Gastroesophageal sphincter (tissue), 4 donors: ENCODE measurements at places on chromosomes 3 and 15.
A peak's percentile ranks its signal among the peaks of the same experiment; 100 is the strongest.

- H3K4me3 ChIP-seq, result peak overlapping the region; percentile 89
- no peak for ATAC-seq
- H3K27me3 ChIP-seq, result no peaks in the 10 kb centered on the region
- peak overlapping the region; percentile 94 for H3K27ac ChIP-seq
- peaks cover 2% of the 10 kb centered on the region for H3K4me1 ChIP-seq
Measured at GRCh38 chr3:108091498-108092250, 843 bp upstream of the CD47 start.

GRCh38 chr3:88267441-88267840 lies 117.7 kb downstream of the C3orf38 start:
- ATAC-seq, result no peak
- H3K27me3 ChIP-seq, result no peaks in the 10 kb centered on the region
- H3K4me3 ChIP-seq, result no peak overlapping the region
- no peaks in the 10 kb centered on the region for H3K36me3 ChIP-seq
- no peak overlapping the region for H3K27ac ChIP-seq

DNA sequence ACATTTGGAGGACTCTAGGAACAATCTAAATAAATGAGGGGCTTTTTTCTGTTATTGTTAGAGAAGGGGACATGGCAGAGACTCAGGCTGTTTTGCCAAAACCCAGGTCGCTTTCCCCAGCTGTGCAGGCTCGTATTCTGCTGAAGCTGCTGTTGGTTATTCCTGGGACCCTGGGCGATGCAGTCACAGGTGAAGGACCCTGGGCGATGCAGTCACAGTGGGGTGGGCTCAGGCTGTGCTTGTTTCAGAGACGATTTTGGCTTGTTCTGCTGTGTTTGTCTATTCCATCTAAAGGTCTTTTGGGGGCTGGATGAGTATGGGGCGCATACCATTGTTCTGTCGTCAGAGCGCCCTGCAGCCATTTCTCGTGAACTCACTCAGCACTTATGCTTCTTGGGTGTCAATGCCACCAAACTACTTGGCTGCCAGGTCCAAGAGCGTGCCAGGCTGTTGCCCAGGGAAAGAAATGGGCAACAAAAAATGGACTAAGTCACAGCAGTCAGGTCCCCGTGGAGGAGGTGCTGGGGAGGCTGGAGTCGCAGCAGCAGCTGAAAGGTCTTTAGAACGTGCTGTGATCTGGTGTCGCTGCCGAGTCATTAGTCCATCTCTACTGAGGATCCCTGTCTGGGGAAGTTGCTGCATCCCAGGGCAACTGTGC lies 151.4 kb downstream of the CHDH start:
- no peaks in the 10 kb centered on the region for H3K4me1 ChIP-seq
- ATAC-seq, result no peak
- no peak overlapping the region for H3K4me3 ChIP-seq

- no peaks in the 10 kb centered on the region for H3K36me3 ChIP-seq
- H3K27ac ChIP-seq, result no peak overlapping the region
- no peaks in the 10 kb centered on the region for H3K27me3 ChIP-seq
- no peaks in the 10 kb centered on the region for H3K4me1 ChIP-seq
- ATAC-seq, result no peak
- H3K4me3 ChIP-seq, result no peak overlapping the region
Measured at GRCh38 chr3:4290272-4290893, 12.8 kb upstream of the SETMAR start.

DNA sequence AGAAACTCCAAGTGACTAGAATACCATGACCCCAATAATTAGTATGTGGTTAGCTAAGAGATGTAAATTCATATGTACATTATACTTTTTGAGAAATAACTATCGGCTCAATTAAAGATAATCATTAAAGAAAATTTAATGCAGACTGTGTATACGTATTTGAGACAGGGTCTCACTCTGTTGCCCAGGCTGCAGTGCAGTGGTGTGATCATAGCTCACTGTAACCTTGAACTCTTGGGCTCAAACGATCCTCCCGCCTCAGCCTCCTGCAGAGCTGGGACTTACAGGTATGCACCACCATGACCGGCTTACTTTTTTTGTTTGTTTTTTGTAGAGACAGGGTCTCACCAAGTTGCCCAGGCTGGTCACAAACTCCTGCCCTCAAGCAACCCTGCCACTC lies 8.7 kb upstream of the CSTA start:
- H3K4me3 ChIP-seq, result no peak overlapping the region
- no peaks in the 10 kb centered on the region for H3K36me3 ChIP-seq
- ATAC-seq, result no peak
- H3K27me3 ChIP-seq, result peaks cover 11% of the 10 kb centered on the region
- H3K27ac ChIP-seq, result no peak overlapping the region

- no peak overlapping the region for H3K27ac ChIP-seq
- H3K27me3 ChIP-seq, result peaks cover 44% of the 10 kb centered on the region
- no peaks in the 10 kb centered on the region for H3K36me3 ChIP-seq
- no peak for ATAC-seq
Measured at GRCh38 chr3:170589113-170589512, 3.2 kb upstream of the SLC7A14 start.

GRCh38 chr3:133487920-133488540 lies 85.5 kb upstream of the CDV3 start:
- H3K4me1 ChIP-seq, result no peaks in the 10 kb centered on the region
- H3K27me3 ChIP-seq, result no peaks in the 10 kb centered on the region
- H3K36me3 ChIP-seq, result no peaks in the 10 kb centered on the region
- H3K4me3 ChIP-seq, result no peak overlapping the region

GRCh38 chr15:100879061-100879463 lies 569 bp upstream of the ALDH1A3 start:
- peak; percentile 23 for ATAC-seq
- peaks cover 80% of the 10 kb centered on the region for H3K27me3 ChIP-seq
- no peaks in the 10 kb centered on the region for H3K4me1 ChIP-seq
- peak overlapping the region; percentile 24 for H3K4me3 ChIP-seq
- no peak overlapping the region for H3K27ac ChIP-seq

DNA sequence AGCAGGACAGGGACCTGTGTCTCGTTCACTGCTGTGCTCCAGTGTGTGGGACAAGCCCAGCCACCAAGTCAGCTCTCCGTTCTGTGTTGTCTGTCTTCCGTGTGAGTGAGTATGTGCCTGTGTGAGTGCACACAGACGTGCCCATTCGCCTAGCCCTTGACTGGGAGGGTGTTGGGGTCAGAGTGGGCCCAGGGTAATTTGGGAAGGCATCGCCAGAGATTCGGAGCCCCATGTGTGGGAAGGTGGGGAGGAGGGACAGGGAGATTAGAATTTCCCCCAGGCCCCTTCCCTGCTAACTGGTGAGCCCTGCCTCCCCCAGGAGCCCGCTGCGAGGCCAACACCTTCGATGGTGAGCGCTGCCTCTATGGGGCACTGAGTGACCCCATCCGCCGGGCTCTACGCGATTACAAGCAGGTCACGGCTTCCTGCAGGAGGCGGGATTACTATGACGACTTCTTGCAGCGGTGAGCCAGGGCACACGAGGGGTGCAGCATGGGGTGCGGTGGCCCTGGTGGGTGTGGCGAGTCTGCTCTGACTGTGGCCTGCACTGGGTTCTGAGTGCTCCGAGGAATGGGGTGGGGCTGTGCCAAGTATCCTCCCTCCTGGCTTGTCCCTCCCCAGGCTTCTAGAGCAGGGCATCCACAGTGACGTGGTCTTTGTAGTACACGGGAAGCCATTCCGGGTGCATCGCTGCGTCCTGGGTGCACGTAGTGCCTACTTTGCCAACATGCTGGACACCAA lies 3.1 kb downstream of the ABTB1 start:
- H3K27me3 ChIP-seq, result no peaks in the 10 kb centered on the region
- no peak for ATAC-seq
- no peaks in the 10 kb centered on the region for H3K36me3 ChIP-seq
- no peak overlapping the region for H3K27ac ChIP-seq
- H3K4me1 ChIP-seq, result peaks cover 17% of the 10 kb centered on the region
- H3K4me3 ChIP-seq, result no peak overlapping the region

GRCh38 chr15:53869806-53870073 lies 108.5 kb upstream of the UNC13C start:
- no peak overlapping the region for H3K27ac ChIP-seq
- no peak for ATAC-seq
- no peaks in the 10 kb centered on the region for H3K36me3 ChIP-seq
- no peak overlapping the region for H3K4me3 ChIP-seq
- H3K4me1 ChIP-seq, result no peaks in the 10 kb centered on the region

- H3K4me3 ChIP-seq, result no peak overlapping the region
- H3K36me3 ChIP-seq, result no peaks in the 10 kb centered on the region
- H3K27ac ChIP-seq, result no peak overlapping the region
- no peak for ATAC-seq
- H3K27me3 ChIP-seq, result no peaks in the 10 kb centered on the region
Measured at GRCh38 chr3:98600412-98601095, 7.1 kb upstream of the CPOX start.

DNA sequence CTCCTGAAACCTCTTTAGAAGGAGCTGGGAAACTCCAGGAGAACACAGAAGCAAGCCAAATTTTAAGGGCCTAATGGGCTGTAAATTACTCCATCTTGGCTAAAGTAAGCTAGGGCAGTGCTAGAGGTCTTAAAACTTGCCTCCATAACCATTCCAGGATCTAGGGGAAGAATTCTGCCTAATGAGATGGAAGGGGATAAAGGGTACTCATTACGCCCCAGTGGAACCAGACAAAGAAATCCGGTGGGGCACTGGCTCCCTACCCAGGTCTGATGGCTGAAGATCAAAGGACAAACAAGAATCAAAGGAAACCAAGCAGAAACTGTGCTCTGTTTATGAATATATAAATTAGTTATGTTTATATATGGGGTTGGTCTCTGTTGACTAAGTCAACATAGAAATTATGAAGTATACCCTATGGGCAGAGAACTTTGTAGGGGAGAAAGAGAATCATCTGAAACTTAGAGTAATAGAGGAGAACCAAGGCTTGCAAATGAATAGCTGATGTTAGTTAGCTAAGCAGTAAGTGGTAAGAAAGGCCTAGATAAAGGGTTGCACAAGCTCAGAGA lies 57.8 kb downstream of the NCEH1 start:
- H3K4me3 ChIP-seq, result no peak overlapping the region
- no peaks in the 10 kb centered on the region for H3K27me3 ChIP-seq
- peaks cover 9% of the 10 kb centered on the region for H3K4me1 ChIP-seq

DNA sequence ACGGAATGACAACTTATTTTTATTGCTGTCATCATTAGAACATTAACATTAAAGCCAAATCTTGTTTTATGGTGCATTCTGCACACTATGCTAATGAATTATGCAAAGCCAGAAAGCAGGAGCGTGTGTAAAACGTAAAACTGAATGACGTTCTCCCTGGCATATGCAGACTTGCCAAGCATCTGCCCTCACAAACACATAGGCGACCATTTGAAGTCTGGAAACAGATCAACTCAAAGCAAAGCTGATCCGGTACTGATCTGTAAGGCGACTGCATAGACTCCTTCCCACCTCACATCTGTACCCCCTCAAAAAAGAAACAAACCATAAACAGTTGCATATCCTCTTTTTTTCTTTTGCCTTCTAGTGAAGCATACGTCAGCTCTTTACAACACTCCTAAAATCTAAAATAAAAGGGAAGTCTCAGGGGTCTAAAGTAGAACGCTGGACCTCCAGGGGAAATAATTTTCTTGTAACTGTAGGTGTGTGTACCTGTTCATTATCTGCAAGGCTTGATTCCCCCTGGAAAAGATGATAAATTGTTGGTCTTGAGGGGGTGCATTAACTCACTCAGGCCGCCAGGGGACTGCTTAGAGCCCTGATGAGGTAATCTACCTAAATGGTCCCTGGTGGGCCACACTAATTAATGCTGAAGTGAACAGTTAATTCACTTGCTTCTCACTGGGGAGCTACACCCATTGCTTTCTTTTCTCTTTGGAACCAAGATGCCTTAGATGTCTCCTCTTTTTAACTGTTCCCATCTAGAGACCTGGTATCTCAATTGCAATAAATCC lies 231.4 kb downstream of the CDIN1 start:
- H3K4me3 ChIP-seq, result no peak overlapping the region
- H3K36me3 ChIP-seq, result no peaks in the 10 kb centered on the region
- H3K27ac ChIP-seq, result peak overlapping the region; percentile 48
- no peaks in the 10 kb centered on the region for H3K27me3 ChIP-seq
- ATAC-seq, result no peak

DNA sequence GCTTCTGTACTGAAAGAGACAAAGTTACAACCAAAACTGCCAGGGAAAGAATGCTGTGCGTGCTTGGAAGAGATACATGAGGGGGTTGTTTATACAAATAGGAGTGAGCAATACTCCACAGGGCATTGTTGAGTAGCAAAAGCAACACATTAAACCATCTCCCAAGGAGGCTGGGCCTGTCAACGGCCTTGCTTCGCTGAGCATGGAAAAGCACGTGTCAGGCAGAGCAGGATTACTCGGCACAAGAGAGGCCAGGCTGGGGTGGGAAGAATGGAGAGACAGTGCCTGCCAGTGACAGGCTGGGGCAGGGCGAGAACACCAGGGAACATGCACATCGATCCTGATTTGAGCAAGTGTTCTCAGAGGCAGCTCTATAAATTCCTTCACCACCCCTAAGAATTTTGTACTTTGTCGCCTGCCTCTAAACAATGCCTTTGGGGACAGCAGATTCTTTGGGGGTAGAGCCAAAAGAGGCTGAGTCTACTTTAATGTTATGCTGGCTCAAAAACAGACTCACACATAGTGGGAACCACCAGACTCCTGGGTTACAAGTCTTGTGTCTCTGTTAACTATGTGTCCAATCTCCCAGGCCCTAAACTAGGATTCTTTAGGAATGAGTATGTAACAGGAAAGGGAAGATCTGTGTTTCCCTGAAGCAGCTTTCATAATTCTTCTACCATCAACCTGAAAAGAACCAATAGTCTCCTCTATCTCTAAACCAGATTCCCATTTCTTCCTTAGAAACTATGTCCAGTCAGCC lies 67.2 kb downstream of the LIPC start:
- no peaks in the 10 kb centered on the region for H3K36me3 ChIP-seq
- H3K4me1 ChIP-seq, result no peaks in the 10 kb centered on the region
- H3K27ac ChIP-seq, result no peak overlapping the region
- H3K27me3 ChIP-seq, result no peaks in the 10 kb centered on the region

DNA sequence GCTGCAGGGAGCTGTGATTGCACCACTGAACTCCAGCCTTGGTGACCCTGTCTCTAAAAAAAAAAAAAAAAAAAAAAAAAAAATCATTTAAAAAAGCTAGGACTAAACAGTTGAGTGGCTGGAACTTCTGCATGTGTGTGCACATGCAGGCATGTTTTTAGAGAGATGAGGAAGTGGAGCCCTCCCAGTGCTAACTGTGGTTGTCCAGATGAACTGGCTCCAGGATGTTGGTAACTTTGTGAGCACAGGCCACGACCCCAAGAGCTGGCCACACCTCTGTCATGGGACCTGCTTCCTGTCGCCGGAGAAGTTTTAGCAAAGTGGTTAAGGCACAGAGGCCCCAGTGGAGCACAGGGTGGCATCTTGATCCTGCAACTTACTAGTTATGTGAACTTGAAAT lies 27.0 kb downstream of the CHCHD6 start:
- no peak for ATAC-seq
- H3K27ac ChIP-seq, result no peak overlapping the region
- H3K36me3 ChIP-seq, result peaks cover 56% of the 10 kb centered on the region
- H3K4me1 ChIP-seq, result no peaks in the 10 kb centered on the region
- no peaks in the 10 kb centered on the region for H3K27me3 ChIP-seq

GRCh38 chr3:28612232-28612631 lies 263.6 kb upstream of the AZI2 start:
- no peaks in the 10 kb centered on the region for H3K4me1 ChIP-seq
- no peak overlapping the region for H3K4me3 ChIP-seq
- no peaks in the 10 kb centered on the region for H3K36me3 ChIP-seq
- H3K27ac ChIP-seq, result no peak overlapping the region
